T-helper 9 cell (primary cell): ENCODE measurements at places on chromosomes 6 and 20.

DNA sequence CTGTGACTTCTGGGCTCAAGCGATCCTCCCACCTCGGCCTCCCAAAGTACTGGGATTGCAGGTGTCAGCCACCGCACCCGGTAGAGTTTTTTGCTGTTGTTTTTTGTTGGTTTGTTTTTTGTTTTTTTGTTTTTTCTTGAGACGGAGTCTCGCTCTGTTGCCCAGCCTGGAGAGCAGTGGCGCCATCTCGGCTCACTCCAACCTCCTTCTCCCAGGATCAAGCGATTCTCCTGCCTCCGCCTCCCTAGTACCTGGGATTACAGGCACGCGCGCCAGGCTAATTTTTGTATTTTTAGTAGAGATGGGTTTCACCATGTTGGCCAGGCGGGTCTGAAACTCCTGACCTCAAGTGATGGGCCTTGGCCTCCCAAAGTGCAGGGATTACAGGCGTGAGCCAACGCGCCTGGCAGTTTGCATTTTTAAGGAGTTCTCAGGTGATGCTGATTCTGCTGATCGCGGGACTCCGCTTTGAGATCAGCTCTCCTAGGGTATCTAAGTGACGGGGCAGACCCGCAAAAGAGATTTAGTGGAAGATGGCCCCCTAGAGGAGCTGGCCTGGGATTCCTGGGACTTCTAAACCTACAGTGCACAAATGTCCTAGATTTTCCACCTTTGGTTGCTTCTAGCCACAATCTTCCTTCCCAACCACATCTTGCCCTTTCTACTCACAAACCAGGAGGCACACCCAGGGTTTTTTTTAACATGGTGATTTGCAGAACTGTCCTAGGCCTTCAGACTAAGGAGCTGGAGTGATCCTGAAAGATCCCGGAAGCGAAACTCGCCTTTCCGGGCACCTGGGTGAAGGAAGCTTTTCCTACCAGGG is 45.2 kb downstream of the DPPA5 start:
- no peak for DNase-seq

DNA sequence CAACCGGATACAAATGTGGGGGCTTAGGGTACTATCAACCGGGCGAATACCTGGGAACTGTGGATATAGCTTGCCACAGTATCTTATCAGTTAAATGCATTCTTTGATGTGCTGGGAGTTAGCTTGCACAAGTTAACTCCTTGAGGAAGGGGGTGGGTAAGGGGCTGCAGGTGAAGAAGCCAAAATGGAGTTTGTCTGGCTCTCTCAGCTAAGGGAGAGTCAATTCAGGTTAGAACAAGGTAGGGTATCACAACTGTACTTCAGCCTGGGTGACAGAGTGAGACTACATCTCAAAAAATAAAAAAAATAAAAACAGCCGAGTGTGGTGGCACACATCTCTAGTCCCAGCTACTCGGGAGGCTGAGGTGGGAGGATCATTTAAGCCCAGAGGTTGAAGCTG is 8.5 kb upstream of the BTN1A1 start:
- no peak for DNase-seq

DNA sequence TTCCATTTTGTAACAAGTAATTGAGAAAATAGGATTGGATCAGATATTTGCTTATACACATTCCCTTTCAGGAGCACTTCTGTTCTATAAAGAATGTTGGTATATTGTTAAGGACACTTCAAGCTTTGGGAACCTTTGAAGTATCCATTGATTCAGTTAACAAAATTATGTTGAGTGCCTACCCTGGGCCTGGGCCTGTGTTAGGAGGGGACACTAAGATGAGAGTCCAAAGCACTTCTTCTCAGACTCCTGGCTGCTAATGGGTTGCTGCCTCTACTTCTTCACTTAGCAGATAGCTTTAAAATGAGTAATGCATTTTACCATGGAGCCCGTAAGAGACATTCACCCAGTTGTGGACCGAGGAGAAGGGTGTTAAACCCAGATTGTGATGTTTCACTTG is 40.3 kb downstream of the PTPN1 start:
- DNase-seq, result no peak

DNA sequence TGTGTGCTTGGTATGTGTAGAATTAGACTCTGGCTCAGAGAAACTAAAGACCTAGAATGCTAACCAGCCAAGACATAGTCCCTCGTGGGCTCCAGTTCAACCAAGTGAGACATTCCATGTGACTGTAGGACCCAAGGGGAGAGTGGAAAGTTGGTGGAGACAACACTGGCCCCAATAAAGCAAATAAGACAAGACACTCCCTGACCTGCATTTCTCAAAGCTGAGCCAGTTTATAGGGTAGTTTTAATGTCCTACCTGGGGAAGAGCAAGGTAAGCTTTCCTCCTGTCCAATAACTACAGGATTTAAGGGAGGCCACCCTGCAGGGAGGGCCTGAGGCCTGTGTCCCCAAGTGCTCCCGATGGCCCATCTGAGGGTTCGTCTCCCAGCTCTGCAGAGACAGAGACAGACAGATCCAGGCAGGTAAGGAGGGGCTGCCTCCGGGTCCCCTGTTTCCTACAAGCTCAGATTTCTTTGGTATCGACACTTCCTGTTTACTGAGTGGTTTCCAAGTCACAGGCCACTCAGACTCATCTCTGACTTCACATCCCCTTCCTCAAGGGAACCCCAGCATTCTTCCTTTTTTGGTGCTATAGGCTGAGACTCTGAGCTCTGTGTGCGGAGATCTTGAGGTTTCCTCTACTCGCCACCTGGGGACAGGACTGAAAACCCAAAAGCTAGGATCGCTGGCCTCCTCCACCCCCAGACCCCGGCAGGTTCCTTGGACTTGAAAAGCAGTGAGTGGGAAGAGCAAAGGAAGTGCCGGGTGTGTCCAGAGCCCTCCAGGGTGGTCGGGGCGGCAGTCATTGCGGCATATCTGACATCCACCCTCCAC is 92.4 kb downstream of the PRND start:
- DNase-seq, result peak; percentile 69

GRCh38 chr6:50455029-50455428 is 258.3 kb upstream of the TFAP2D start:
- no peak for DNase-seq

- DNase-seq, result no peak
These were observed 217.9 kb downstream of the PRL start for GRCh38 chr6:22078802-22079545.
